ENCODE measurements at places on chromosomes 16 and 17.

DNA sequence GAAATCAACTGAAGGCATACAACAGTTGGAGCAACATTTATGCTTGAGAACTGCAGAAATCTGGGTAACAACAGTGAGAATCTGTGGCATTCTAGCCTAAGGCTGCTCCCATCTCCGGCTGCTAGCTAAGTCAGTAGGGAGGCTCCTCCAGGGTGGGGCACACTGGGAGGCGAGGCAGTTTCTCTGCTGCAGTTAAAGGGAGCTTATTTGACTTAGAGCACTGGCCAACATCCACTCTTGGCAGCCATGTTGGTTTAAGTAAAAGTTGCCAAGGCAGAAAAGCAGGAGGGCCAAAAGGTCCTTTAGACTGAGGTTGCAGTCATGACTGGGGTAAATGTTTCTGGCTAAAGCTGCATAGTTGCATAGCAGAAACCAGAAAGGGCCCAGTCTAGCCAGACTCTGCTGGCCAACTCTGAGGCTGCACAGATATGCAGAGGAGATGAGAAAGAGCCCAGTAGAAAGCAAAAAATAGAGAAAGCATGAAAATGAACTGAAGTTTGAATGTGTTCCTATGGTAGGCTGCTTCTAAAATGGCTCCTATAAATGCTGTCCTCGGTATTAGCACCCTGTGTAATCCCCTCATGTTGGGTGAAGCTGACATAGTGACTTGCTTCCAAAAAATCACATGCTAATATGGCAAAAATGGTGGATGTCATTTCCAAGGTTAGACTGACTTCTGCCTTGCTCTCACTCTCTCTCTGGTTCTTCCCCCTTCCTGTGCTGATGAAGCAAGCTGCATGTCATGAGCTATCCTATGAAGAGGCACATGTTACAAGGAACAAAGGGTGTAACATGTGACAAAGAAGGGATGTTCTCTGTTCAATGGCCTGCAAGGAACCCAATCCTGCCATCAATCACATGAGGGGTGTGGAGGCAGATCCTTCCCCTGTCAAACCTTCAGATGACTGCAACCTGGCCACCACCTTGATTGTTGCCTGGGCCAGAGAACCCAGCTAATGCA, 3.7 kb upstream of the C16orf78 start:
- no peak for DNase-seq

GRCh38 chr16:1786242-1787055, 3.7 kb downstream of the NUBP2 start:
- peak; percentile 24 for DNase-seq

- peak; percentile 45 for DNase-seq
Measured at GRCh38 chr17:1907909-1908698, 78.3 kb downstream of the RPA1 start.

DNA sequence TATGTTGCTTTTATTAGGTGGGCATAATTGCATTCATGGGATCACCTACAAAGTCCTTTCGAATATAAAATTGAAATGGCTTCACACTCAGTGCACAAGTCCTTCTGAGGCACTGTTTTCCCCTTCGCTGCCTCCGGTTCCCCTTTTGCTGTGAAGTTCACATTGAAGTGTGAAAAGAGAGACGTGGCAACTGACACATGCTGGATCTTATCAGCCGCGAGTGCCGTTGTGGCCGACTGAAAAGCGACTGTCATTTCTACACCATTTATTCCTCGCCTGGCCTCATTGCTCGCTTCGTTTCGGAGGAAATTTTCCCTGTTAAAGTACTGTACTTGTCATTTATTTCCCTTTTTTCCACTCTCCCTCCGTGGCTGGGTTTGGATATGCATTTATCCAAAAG, 423.5 kb downstream of the MAF start:
- no peak for DNase-seq

All from activated naive CD8-positive, alpha-beta T cell treated with anti-CD3 and anti-CD28 coated beads, Interleukin-2, amount 10 ng/mL, durations not matched to agents 7 days and 5 days (primary cell).